Lung (tissue), 17 donors: ENCODE measurements at places on chromosomes 6 and 20.
A peak's percentile ranks its signal among the peaks of the same experiment; 100 is the strongest.

GRCh38 chr6:115882771-115883170 lies 177.9 kb downstream of the FRK start:
- DNase-seq, result no peak

- no peak for DNase-seq
Measured at GRCh38 chr6:143064951-143065683, 4.4 kb downstream of the AIG1 start.

- DNase-seq, result no peak
Measured at GRCh38 chr20:56458206-56458821, 10.1 kb upstream of the RTF2 start.

DNA sequence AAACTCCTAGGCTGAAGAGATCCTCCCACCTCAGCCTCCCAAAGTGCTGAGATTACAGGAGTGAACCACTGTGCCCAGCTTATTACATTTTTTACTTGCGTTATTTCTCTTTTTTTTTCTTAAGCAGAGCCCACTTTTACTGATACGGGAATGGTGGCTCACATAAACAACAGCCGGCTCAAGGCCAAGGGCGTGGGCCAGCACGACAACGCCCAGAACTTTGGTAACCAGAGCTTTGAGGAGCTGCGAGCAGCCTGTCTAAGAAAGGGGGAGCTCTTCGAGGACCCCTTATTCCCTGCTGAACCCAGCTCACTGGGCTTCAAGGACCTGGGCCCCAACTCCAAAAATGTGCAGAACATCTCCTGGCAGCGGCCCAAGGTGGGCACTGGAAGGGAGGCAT lies 10.5 kb downstream of the CAPN11 start:
- no peak for DNase-seq

DNA sequence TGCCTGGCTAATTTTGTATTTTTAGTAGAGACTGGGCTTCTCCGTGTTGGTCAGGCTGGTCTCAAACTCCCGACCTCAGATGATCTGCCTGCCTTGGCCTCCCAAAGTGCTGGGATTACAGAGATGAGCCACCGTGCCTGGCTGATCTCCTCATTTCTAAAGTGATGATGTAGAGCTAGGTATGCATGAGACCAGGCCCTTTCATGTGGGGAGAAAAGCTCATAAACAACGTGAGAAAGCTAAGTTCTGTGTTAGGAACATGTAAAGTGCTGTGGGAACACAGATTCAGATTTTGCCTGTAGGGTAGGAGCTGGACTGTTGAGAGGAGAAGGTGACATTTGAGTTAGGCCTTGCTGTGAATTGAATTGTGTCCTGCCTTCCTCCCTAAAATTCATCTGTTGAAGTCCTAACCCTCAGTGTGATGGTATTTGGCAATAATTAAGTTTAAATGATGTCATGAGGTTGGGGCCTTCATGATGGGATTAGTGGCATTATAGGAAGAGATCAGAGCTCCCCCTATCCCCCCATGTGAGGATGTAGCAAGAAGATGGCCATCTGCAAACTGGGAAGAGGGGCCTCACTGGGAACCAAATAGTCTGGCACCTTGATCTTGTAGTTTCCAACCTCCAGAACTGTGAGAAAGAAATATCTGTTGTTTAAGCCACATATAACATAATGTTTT lies 49.2 kb downstream of the SCAND1 start:
- no peak for DNase-seq

GRCh38 chr6:111030008-111031007 lies 48.5 kb downstream of the RPF2 start:
- peak; percentile 59 for DNase-seq

- peak; percentile 88 for DNase-seq
Measured at GRCh38 chr6:43096451-43097097, 20.5 kb downstream of the PTK7 start.

GRCh38 chr20:20317195-20317594 lies 50.7 kb upstream of the INSM1 start:
- DNase-seq, result no peak

- DNase-seq, result no peak
Measured at GRCh38 chr6:143349530-143349929, 101.0 kb downstream of the ADAT2 start.

- DNase-seq, result no peak
Measured at GRCh38 chr6:85669735-85670194, 27.1 kb upstream of the SYNCRIP start.

GRCh38 chr20:4439461-4439860 lies 282.2 kb upstream of the PRND start:
- peak; percentile 50 for DNase-seq

GRCh38 chr6:139174961-139175360 lies 40.1 kb downstream of the HECA start:
- DNase-seq, result no peak

GRCh38 chr6:55756531-55757031 lies 118.8 kb downstream of the BMP5 start:
- peak; percentile 61 for DNase-seq

- no peak for DNase-seq
Measured at GRCh38 chr6:14031516-14031915, 86.1 kb upstream of the CD83 start.

- DNase-seq, result peak; percentile 82
Measured at GRCh38 chr20:36886859-36887751, 11.2 kb downstream of the TLDC2 start.

DNA sequence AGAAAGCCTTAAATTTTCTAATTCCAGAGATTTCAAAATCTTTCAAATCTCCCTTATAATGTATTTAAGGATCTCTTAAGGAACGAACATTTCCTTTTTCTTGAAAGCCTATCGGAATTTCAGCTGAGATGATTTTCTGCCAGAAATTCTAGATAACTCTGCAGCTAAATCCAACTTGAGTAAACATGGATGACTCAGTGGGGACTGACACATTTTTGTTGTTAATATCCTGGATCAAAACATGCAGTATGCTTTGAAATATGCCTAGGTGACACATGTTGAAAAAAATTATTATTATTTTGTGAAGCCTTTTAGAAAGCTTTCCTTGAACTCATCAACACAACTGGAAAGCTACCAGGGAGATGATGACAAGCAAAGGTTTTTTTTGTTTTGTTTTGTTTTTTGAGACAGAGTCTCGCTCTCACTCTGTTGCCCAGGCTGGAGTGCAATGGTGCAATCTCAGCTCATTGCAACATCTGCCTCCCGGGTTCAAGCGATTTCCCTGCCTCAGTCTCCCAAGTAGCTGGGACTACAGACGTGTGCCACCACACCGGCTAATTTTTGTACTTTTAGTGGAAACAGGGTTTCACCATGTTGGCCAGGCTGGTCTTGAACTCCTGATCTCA lies 140.1 kb upstream of the SNX9 start:
- DNase-seq, result peak; percentile 81

DNA sequence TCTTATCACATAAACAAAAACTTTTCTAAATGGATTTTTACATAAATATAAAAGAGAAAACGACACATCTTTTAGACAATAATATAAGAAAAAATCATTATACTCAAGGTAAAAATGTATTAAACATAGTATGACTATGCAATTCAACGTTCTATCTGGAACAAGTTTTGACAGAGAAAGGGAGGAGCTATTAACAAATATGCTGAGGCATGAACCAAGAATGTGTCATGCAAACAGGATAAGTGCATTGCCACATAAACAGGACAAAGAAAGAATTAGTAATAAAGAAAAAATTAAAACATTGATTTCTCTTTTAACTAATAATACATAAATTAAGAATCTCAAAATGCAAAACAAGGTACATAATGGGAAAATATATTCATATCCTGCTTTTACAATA lies 1353.4 kb upstream of the GJE1 start:
- DNase-seq, result no peak

- no peak for DNase-seq
Measured at GRCh38 chr6:118639054-118639964, 12.1 kb downstream of the CEP85L start.

DNA sequence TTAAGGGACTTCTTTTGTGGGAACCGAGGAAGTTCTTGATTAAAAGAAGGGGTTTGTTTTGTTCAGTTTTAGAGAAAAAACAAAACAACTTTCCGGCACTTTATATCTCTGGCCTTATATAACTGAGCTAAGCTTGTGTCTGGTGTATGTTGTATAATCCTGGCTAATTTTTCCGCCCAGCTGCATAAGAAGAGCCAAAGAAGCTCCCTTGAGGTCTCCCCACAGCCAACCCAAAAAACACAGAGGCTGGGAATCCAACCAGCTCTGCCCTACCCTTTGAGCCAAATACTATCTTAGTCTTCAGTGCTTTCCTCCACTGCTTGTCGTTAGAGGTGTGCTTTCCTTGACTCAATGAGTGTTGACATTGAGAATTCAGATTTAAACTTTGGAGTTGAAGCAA lies 45.5 kb upstream of the RNF146 start:
- DNase-seq, result no peak

DNA sequence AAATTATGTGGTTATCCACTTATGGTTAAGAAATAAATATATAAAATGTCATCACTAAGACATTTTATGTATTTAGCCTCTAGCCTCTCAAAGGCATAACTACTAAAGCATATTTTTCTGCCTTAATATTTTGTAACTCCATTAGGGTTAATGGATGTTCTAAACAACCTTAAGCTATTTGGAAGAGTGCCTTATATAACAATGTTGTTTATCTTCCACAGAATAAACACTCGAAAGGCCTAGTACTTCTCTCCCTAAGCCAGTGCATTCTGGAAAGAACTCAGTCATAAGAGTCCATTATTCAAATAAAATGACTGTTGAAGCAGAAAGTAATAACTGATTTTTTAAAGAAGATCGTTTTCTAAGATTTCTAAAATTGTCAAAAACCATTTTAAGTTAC lies 15.0 kb upstream of the PRIM2 start:
- no peak for DNase-seq

DNA sequence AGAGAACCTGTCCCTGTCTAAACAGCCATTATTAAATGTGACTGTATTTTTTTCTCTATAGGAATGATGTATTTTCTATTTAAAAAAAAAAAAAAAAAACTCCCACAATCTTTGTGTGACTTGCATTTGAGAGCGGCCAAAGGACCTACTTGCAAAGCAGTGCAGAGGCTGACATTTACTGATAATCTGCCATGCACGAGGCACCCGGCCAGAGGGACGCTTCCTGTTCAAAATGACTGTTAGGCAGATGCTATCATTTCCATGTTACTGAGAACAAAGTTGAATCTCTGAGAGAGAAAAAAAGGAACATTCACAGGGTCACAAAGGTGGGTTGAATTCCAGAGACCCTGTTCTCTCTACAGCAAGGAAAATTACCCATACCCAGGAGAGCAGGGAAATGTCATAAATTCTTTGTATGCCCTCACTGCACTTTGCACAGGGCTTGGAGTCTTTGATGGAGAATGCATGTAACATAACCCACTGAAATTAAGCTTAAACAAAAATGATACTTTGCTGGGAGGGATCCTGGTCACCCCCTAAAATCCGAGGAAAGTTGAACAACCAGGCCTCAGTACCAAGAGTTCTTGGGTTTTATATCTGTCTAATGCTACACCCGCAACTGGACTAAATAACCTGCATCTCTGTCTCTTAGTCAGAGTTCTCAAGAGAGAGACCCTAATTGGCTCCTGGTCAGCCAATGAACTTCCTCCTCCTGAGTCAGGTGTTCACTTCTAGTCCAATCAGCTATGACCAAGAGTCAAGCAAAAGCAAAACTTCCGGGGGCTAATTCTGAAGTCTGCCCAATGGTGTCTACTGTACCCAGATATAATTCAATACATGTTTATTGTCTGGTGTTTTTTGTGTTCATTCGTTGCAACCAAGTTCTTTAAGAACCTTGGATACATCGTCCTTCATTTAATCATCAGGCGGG lies 61.2 kb downstream of the GCLC start:
- DNase-seq, result peak; percentile 83

GRCh38 chr20:12605751-12606150 lies 403.0 kb upstream of the SPTLC3 start:
- no peak for DNase-seq

GRCh38 chr6:18154507-18155149 lies at the start of gene TPMT:
TSS of gene TPMT (minus strand) at chr6:18155077. CDS start at chr6:18149127, 5,950 bp downstream.
- no peak for DNase-seq

DNA sequence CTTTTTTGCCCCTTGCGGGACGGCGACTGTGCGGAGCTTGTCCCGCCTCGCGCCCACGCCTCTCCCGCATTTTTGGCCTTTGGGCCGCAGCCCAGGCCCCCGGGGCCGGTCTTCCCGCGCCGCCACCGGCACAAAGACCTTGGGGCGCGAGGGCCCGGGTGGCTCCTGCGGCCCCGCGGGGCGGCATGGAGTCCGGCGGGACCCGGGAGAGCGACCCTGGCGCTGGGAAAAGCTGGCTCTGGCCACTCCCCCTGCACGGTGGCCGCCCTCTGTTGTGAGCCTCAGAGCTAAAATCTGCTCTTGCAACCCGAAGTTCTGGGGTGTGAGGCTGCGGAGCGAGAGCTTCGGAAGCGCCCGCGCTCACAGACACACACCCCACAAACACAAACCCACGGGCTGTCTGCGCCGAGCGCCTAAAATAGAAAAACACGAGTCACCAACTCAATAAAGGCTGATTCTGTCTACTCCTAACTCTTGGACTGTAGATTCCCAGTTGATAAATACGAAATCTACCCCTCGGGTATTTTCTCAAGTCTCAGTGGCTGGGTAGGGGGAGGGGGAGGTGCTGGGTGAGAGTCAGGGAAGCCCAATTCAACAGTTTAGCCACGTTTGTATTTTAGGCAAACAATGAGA lies 496 bp upstream of the BEND3 start:
- peak; percentile 78 for DNase-seq

GRCh38 chr6:159680104-159680503 lies 12.9 kb downstream of the SOD2 start:
- no peak for DNase-seq

DNA sequence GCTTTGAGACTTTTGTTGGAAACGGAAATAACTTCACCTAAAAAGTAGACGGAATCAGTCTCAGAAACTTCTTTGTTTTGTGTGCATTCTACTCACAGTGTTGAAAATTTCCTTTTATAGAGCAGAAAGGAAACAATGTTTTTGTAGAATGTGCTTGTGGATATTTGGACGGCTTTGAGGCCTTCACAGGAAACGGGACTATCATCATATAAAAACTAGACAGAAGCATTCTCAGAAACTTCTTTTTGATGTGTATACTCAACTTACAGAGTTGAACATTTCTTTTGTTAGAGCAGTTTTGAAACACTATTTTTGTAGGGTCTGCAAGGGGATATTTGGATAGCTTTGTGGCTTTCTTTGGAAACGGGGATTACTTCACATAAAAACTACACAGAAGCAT lies 627.5 kb upstream of the ZNF337 start:
- no peak for DNase-seq
